Stimulated activated CD4-positive, alpha-beta T cell treated with anti-CD3 and anti-CD28 coated beads, Interleukin-1b, Interleukin-23, amount 100 ng/mL, for 1 hour (primary cell): ENCODE measurements at places on chromosomes 1 and 21.

DNA sequence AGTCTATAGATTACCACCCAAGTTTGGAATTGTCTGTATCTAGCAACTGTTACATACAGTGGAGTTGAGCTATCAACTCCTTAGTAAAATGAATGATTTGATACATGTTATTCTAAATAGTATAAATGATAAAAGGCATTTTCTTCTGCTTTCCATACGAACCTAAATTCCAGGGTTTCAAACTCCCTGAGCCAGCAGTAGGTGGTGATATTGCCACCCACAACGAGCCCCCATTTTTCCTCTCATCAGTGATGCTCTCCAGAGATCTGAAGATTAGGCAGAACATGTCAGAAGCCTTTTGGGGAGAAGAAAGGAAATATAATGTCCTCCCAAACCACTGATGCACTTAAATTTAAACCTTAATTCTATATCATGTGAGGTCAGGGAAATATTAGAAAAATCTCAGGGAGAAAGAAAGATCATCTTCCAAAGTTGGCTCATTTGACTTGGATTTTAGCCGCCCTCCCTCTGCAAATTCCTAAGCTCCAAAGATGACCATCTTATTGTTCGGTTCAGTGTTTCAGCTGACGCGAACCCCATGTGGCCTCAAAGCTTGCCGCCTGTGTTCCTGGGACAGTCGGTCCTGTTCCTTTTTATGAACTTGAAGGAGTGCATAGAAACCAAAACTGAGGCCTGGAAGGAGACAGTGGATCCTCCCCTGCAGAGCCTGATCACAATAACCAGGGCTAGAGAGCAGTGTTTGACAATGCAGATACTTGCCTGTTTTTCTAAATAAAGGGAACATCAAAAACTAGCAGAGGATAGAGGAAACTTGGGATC, 2.3 kb downstream of the EVA1C start:
- DNase-seq = no peak

- no peak for DNase-seq
These were observed 45.1 kb downstream of the ARID1A start for GRCh38 chr1:26740952-26741351.

- DNase-seq = no peak
These were observed 15.0 kb downstream of the ETNK2 start for GRCh38 chr1:204136814-204137213.

DNA sequence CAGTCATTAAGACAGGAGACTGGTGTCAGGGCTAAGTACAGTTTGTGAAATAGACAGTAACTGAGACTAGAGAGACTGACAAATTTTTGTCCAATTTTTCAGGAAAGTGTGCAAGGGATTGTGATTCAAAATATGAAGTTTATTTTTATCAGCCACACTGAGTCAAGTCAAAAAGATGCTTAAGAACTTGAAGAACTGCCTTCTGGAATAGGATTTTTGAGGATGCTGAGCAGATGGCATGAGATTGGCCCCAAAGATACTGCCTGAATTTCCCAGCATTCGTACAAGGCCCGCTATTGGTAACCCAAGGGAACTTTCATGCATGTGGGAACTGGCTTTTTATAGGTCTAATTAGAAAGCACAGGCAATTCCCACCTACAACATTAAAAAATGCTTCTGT, 610.0 kb downstream of the LMO4 start:
- no peak for DNase-seq

- no peak for DNase-seq
These were observed 373.4 kb downstream of the USH2A start for GRCh38 chr1:216049741-216050430.
